Effector memory CD8-positive, alpha-beta T cell (primary cell): ENCODE measurements at places on chromosomes 11 and 22.

- H3K27me3 ChIP-seq: peaks cover 18% of the 10 kb centered on the region
- H3K27ac ChIP-seq: no peak overlapping the region
- no peak overlapping the region for H3K4me3 ChIP-seq
Observed at GRCh38 chr11:121958971-121959325, 157.1 kb downstream of the BLID start.

DNA sequence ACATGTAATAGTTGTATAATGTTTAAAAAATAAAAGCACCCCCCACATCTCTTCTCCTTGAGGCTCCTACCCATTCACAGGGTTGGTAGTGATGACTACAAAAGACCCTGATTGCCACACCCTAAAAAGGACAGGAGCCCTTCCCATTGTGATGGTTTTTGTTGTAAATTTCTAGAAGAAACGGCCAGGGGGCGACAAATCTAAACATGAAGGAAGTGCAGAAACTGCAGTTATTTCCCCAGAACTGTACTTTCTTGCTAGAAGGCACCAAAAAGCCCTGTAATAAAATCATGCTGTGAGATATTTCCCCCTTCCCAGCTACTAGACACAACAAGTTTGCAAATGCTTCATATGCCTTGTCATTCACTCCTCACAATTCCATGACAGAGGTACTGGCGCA is 10.8 kb downstream of the PRR5L start:
- no peaks in the 10 kb centered on the region for H3K36me3 ChIP-seq
- H3K4me1 ChIP-seq: peaks cover 12% of the 10 kb centered on the region
- no peak overlapping the region for H3K27ac ChIP-seq
- no peak for DNase-seq

DNA sequence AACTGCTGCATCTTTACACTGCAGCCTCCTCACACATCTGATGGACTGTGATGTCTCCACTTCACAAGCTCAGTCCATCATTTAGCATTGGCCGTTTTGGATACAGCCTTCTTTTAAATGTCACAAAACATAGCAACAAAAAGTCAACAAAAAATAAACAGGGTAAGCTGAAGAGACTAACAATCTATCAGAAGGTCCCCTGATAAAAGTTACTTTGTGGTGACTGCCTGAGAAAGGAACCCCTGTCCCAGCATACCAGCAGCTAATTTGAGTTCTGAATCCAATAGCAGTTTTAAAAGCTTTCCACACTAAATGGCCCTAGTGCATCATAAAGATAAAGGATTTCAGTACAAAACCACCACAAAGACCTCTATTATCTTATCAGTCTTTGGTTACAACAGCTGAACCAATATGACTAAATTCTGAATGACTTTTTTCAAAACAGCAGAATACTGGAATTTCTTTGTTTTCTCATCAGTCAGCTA is 162.4 kb downstream of the SOX6 start:
- no peaks in the 10 kb centered on the region for H3K36me3 ChIP-seq
- no peak overlapping the region for H3K27ac ChIP-seq
- no peak overlapping the region for H3K4me3 ChIP-seq

GRCh38 chr11:62556875-62557631 is 10.4 kb upstream of the AHNAK start:
- H3K4me1 ChIP-seq: peaks cover 82% of the 10 kb centered on the region
- H3K27ac ChIP-seq: peak overlapping the region; percentile 100
- H3K27me3 ChIP-seq: no peaks in the 10 kb centered on the region
- peaks cover 98% of the 10 kb centered on the region for H3K36me3 ChIP-seq

DNA sequence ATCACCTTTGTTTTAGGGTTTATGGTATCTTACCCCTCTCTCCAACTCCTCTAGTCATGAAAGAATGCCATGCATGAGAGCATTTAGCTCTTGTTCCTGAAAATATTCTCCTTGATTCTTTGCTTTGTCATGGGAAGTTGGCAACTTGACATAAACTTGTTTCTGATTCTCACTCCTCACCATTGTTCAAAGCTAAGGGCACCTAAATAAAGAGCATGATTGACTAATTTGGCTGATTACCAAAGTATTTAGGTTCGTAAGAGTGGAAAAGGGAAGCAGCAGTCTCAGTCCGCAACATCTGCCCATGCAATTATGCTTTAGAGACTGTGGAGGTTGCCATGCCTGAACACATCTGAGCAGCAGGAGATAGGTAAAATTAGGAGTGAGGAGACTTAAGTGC is 26.4 kb downstream of the OR52K1 start:
- H3K27ac ChIP-seq: no peak overlapping the region
- peaks cover 46% of the 10 kb centered on the region for H3K27me3 ChIP-seq
- no peaks in the 10 kb centered on the region for H3K36me3 ChIP-seq
- no peak for DNase-seq

DNA sequence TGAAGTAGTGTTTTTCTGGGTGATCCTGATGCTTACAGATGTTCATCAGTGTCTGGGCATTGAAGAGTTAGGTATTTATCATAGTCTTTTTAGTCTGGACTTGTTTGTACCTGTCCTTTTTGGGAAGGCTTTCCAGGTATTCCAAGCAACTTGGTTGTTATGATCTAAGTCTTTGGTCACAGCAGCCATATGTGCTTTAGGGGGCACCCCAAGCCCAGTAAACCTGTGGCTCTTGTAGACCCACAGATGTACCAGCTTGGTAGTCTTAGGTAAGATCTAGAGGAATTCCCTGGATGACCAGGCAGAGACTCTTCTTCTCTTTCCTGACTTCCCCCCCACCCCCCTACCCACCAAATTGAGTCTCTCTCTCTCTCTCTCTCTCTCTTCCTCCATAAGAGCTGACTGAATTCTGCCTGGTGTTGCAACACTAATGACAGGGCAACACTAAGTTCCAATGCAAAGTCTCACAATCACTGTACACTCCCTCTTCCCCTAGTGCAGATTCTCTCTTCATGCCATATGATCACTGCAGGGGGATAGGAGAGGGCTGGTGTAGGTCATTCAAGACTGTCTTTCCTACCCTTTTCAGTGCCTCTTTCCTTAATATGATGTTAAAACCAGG is 24.5 kb upstream of the MMP8 start:
- no peak for DNase-seq
- no peaks in the 10 kb centered on the region for H3K4me1 ChIP-seq

DNA sequence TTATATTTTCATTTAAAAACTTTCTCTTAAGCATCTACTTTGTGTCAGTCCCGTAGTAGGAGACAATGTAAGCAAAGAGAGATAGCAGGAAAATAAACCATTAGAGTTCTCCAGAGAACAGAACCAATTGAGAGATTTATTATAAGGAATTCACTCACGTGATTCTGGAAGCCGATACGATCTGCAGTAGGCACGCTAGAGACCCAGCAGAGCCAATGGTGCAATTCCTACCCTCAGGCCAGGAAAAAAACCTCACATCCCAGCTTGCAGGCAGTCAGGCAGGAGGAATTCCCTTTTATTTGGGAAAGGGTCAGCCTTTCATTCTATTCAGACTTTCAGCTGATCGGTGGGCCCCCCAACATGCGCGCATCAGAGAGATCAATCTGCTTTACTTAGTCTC is 7.3 kb upstream of the PLEKHA7 start:
- no peak overlapping the region for H3K4me3 ChIP-seq
- H3K36me3 ChIP-seq: no peaks in the 10 kb centered on the region
- no peak overlapping the region for H3K27ac ChIP-seq
- H3K27me3 ChIP-seq: no peaks in the 10 kb centered on the region
- DNase-seq: no peak
- no peaks in the 10 kb centered on the region for H3K4me1 ChIP-seq

- H3K27me3 ChIP-seq: no peaks in the 10 kb centered on the region
- no peak for DNase-seq
- no peaks in the 10 kb centered on the region for H3K4me1 ChIP-seq
- no peak overlapping the region for H3K27ac ChIP-seq
- H3K36me3 ChIP-seq: no peaks in the 10 kb centered on the region
- H3K4me3 ChIP-seq: no peak overlapping the region
Observed at GRCh38 chr11:76603202-76603601, 67.3 kb downstream of the LRRC32 start.

- H3K27me3 ChIP-seq: no peaks in the 10 kb centered on the region
- H3K4me3 ChIP-seq: no peak overlapping the region
- H3K4me1 ChIP-seq: peaks cover 1% of the 10 kb centered on the region
- peaks cover 3% of the 10 kb centered on the region for H3K36me3 ChIP-seq
Observed at GRCh38 chr22:20273758-20274181, 5.7 kb upstream of the RTN4R start.

DNA sequence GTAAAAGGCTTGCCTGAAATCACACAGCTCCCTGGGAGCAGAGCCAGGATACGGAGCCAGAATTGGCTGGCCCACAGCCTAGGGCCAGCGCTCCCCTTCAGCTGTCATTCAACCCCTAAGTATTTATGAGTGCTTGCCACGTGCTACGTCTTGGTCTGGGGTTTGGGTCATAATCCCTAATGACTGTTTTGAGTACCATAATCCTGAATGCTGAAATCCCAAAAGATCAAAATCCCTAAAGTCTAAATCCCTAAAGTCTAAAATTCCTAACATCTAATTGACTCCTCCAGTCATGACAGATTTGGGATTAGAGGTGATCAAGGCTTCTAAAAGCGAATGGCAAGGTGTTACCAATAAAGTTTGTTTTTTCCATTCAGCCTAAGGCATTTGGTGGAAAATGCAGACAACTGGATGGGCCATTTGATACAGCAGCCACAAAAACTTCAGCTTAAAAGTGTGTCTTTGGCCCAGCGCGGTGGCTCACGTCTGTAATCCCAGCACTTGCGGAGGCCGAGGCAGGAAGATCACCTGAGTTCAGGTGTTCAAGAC is 59.8 kb upstream of the PRR5 start:
- H3K4me1 ChIP-seq: peaks cover 5% of the 10 kb centered on the region
- peaks cover 7% of the 10 kb centered on the region for H3K27me3 ChIP-seq
- H3K36me3 ChIP-seq: peaks cover 8% of the 10 kb centered on the region
- DNase-seq: no peak
- no peak overlapping the region for H3K4me3 ChIP-seq
- no peak overlapping the region for H3K27ac ChIP-seq

GRCh38 chr11:27331981-27332380 is 31.0 kb downstream of the CCDC34 start:
- no peaks in the 10 kb centered on the region for H3K27me3 ChIP-seq
- no peaks in the 10 kb centered on the region for H3K36me3 ChIP-seq
- H3K4me1 ChIP-seq: peaks cover 4% of the 10 kb centered on the region
- no peak overlapping the region for H3K27ac ChIP-seq
- DNase-seq: no peak

DNA sequence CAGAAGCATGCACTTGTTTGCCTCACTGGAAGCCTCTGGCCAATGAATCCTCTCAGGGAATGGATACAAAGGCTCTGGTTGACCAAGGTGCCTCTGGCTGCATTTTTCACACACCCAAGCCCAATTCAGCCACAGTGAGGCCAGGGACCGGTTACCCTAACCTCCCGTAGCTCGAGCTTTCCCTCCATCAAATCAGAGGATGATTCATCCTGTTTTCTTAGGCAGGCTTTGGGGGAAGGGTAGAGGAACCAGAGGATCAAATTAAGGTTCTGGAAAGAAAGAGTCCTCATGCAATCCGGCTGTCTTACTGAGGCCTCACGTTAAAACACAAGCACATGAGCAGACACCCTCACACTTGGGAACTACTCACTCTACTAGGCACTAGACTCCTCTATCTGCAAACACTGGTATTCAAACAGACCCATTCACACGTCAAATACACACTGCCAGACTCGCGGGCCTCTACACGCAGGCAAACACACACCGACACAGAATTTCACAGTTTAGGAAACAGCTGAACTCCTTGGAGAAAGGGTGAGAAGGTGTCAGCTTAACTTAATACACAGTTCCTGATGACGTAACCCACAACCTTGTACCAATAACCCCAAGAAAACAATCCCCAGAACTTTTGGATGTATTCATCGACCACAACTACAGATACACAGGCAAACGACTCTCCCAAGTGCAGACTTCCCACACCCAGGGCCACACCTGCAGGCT is 12.4 kb downstream of the NRXN2 start:
- no peak overlapping the region for H3K27ac ChIP-seq
- H3K4me3 ChIP-seq: no peak overlapping the region
- peaks cover 5% of the 10 kb centered on the region for H3K36me3 ChIP-seq
- H3K27me3 ChIP-seq: peaks cover 71% of the 10 kb centered on the region
- DNase-seq: no peak

DNA sequence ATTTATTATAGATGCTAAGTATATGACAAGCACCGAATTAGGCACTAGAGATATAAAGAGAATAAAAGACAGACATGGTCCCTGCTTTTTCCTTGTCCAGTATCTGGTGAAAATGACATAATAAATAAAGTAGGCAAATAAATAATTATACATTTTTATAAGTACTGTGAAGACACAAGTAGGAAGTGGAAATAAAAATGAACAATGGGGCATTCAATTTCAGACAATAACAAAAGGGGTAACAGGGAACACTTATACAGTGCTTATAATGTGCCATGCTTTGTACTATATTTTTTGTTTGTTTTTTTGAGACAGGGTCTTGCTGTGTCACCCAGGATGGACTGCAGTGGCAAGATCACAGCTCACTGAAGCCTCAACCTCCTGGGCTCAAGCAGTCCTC is 4.3 kb downstream of the KBTBD3 start:
- H3K27me3 ChIP-seq: no peaks in the 10 kb centered on the region
- H3K27ac ChIP-seq: no peak overlapping the region
- peaks cover 12% of the 10 kb centered on the region for H3K36me3 ChIP-seq

DNA sequence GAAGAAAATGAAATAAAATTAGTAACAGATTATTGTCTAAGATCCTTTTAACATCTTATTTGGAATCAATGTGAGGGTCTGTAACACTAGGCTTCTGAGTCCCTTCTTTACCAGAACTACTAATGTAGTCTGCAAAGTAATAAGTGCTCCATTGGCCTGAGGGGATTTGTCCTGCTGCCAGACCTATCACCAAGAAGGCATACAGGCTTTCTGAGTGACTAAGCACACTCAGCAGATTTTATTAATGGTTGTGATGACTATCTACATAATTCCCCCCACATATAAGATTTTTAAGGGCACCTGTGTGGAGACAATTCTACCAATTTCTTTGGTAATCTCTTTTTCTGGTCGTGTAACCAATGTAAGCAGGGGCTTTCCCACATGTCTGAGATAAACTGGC is 365.0 kb upstream of the FAT3 start:
- H3K36me3 ChIP-seq: no peaks in the 10 kb centered on the region
- no peak for DNase-seq
- H3K27ac ChIP-seq: no peak overlapping the region
- H3K4me1 ChIP-seq: no peaks in the 10 kb centered on the region

DNA sequence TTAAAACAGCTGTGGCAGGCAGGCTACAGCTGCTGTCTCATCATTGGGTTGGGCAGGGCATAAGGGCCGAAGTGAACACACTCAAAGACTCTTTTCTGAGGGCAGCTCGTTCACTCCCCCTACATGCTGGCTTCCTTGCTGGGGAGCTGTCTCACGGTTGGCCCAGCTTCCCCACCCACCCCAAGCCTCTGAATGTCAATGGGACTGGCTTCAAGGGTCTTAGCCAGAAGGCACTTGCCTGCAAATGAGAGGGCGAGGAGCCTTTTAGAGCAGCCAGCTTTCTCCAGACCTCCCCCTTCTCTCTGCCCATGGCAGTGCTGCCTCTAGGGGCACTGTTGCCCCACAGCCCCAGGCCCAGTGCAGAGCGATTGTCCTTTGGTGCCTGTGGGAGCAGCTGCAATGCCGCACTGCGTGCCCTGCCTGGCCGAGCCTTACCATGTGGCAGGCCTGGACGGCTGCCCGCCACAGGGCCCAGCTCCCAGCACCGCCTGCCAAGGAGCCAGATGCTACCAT is 94.7 kb upstream of the RASSF10 start:
- H3K27ac ChIP-seq: no peak overlapping the region
- H3K4me1 ChIP-seq: no peaks in the 10 kb centered on the region
- DNase-seq: no peak
- peaks cover 58% of the 10 kb centered on the region for H3K27me3 ChIP-seq
